ENCODE measurements at places on chromosomes 3 and 15.
A peak's percentile ranks its signal among the peaks of the same experiment; 100 is the strongest.

- DNase-seq, result no peak
These were observed 26.4 kb upstream of the HGD start for GRCh38 chr3:120708408-120708807.

- DNase-seq, result no peak
These were observed 81.7 kb downstream of the CCNL1 start for GRCh38 chr3:157078131-157078810.

- peak; percentile 41 for DNase-seq
These were observed 191.9 kb downstream of the STT3B start for GRCh38 chr3:31724651-31725050.

DNA sequence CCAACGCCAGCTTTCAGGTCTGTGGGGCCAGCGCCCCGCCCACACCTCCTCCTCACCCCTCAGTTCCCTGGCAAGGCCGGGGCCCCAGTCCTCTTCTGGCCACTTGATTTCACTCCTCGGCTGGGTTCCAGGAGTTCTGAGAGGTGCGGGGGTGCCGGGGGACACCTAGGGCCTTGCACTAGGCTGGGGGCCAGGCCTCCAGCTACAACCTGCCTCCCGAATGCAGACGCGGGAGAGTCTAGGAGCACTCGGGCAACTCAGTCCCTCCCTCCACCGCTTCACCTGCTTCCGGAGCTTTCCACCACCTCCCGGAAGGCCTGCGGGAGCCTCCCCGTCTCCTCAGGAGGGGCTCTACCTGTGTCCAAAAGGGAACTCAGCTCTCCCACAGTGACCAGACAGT lies 35.6 kb downstream of the TNK2 start:
- DNase-seq, result no peak

- no peak for DNase-seq
These were observed 32.3 kb downstream of the CBLB start for GRCh38 chr3:105836533-105836932.

DNA sequence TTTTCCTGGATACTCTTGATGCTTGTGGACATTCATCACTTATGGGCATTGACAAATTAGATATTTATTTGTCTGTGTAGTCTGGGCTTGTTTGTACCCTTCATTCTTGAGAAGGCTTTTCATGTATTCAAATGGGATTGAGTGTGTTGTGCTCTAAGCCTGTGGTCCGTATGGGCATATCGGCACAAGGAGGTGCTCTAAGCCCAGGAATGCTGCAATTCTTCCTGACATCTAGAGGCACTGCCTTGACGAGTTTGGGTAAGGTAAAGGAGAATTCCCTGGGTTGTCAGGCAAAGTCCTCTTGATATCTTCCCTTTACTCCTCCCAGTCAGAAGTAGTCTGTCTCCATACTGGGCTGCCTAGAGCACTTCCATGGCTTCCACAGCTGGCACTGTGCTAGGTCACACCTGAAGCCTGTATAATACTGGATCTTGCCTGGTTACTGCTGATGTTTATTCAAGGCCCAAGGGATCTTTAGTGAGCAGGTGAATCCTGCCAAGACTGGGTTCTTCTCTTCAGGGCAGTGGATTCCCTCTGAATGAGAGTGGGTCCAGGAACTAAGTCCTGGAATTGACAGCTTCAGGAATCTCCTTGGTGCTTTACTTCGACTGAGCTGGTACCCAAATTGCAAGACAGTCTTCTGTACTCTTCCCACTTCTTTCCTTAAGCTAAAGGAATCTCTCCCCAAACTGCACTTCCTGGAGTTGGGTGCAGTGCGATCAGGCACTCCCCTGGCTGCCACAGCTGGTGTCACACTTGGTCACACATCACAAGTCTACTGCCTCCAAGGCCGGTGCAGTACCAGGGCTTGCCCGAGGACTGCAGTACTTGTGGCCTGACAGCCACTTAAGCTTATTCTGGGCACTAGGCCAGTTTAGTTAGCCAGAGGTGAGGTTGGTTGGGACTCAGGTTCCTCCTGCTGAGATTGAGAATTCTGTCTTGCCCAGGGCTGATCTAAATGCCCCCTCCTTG lies 46.0 kb downstream of the GALK2 start:
- no peak for DNase-seq

DNA sequence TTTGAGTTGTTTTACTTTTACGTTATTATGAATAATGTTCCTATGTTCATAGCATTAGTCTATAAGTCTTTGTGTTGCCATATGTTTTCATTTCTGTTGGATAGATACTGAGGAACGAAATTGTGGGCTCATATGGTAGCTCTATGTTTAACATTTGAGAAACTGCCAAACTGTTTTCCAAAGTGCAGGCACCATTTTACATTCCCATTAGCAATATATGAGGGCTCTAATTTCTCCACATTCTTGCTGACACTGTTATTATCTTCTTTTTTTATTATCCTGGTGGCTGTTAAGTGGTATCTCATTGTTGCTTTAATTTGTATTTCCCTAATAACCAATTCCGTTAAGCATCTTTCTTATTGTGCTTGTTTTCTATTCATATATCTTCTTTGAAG lies 1.8 kb upstream of the PIK3R4 start:
- DNase-seq, result peak; percentile 35

DNA sequence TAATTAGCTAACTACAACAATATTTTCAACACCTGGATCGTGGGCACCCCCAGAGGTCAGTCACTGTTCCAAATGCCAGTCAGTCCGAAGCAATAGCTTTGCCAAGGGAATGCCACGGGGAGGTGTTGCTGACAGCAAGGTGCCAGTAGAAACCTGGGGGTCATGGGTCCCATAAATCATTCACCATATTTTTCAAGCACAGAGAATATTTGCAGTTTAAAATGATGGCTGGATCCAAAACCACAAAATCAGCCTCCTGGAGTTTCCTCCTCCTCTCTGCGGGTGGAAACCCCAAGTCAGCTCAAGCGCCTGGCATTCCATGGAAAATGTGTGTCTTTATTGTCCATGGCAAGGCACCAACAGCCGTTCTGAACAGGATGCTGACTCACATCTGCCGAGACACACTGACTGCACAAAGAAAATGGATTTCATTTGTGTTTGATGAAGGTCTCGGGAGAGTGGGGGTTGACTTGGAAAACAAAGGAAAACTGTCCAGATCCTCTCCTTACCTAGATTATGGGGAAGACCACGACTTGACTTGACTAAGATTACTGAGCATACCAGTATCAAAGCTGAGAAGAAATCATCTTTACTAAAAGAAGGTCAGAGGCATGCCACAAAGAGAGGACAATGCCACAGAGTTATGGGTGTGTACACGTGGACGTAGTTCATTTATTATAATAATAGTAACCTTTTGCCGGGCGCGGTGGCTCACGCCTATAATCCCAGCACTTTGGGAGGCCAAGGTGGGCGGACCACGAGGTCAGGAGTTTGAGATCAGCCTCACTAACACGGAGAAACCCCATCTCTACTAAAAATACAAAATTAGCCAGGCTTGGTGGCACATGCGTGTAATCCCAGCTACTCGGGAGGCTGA lies 26.4 kb downstream of the ANXA2 start:
- peak; percentile 24 for DNase-seq

- DNase-seq, result no peak
These were observed 21.9 kb downstream of the CEP19 start for GRCh38 chr3:196689941-196690660.

DNA sequence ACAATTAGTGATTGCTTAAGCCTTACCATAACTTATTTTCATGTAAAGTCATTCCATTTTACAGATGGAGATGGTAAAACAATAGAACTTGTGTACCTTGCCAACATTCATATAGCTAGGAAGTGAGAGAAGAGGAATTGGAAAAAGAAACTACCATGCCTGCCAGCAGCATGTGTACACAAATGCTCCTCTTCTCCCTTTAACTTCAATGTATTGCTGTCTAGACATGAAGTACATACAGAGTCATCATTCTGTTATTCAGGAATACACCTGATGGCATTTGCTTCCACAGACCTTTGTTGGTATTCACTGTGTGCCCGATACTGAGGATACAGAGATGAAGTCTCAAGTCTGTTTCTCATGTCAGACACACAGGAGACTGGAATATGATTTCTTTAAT lies 7.1 kb upstream of the TMEM207 start:
- DNase-seq, result no peak

GRCh38 chr3:178042376-178042775 lies 493.9 kb upstream of the KCNMB2 start:
- DNase-seq, result no peak

- DNase-seq, result no peak
These were observed 47.3 kb downstream of the KLF13 start for GRCh38 chr15:31373970-31374369.

GRCh38 chr3:29901097-29901496 lies 620.2 kb downstream of the RBMS3 start:
- no peak for DNase-seq

GRCh38 chr3:152389316-152389934 lies 120.7 kb downstream of the MBNL1 start:
- no peak for DNase-seq

DNA sequence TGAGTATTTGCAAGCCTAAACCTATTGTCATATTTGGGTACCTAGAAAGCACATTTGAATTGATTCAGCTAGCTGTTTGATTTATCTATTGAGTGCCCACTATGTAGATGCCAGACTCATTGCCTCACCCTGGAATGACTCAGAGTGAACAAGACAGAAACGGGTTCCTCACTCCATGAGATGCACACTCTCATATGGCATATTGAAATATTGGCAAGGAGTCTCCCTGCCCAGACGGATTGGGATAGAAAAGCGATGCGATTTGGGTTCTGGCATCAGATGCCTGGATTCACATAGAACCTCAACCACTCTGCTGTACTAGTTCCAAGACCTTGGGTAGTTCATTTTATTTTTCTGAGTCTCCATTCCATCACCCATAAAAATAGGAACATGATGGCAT lies 22.5 kb downstream of the LRRN1 start:
- no peak for DNase-seq

GRCh38 chr3:146967783-146968182 lies 362.6 kb upstream of the PLSCR5 start:
- no peak for DNase-seq

DNA sequence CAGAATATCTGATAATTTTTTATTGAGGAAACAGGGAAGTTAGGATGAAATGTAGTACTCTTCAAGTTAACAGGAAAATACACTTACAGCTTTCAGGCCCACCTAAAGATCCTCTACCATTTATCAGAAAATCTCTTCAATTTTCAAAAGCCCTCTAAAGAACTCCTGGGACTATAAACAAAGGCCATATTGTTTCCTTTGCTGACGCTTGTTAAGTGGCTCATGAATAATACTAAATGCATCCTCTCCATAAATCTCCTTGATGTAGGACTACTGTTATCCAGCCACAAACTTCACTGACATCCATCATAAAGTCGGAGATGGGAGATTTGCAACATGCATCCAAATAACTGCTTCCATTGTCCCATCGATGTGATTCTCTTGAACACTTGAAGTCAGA lies 326.5 kb downstream of the ZIC1 start:
- DNase-seq, result no peak

DNA sequence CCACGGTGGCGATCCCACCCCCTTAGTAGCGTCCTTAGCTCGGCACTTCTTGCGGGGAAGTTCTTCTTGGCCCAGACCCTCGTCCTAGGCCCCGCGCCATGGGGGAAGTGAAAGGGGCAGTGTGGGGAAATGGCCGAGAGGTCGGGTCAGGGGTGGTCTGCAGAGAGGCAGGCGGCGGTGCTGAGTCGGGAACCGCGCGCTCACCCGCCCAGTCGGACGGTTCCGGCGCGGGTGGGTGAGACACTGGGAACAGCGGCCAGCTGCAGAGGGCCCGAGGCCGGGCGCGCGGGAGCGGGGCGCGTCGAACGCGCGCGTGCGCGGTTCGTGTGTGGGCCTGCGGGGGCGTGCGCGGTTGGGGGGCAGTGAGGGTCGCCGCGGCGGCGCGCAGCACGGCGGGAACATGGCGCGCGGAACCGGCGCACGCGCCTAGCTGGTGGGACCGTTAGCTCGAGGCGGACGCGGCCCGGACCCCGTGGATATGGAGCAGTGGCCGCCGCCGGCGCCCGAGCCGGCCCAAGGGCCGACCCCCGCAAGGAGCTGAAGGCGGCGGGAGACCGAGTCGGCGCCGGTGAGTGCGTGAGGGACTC lies 246.9 kb downstream of the GOLGA6L6 start:
- no peak for DNase-seq

- no peak for DNase-seq
These were observed 31.0 kb upstream of the KBTBD12 start for GRCh38 chr3:127884041-127884440.

DNA sequence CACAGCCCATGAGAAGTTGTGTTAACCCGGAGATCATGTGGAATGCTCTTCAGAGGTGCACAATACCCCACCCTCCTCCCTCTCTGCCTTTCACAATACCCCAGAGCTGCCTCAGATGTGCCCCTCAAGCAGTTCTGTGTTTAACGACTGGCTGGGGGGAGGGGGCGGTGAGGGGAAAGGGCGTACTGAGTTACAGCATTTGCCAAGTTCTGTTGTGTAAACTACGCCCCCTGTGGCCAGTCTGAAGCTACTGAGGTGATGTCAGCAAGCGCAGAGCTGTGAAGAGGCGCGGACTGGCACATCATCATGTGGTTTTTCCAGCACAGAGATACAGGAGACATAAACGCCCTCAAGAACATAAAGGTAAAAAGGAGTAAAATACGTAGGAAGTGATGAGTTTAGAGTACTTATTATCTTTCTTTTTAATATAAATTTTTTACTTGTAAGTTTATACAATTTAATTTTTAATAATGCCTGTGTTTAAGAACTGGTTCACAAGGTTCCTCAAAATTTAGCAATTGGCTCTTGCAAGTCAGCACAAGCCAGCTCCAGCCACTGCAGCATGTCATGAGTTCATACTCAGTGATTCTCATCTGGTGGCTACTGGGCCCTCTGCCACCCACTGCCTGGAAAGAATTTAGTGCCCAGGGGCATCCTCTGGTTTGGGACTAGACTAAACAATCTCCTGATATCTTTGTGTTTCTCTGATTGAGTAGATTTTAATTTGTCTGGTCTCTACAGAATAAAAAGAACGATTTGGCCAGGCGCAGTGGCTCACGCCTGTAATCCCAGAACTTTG lies 1.7 kb downstream of the EPB42 start:
- DNase-seq, result no peak

- DNase-seq, result no peak
These were observed 316.9 kb upstream of the UMPS start for GRCh38 chr3:124413393-124413792.

DNA sequence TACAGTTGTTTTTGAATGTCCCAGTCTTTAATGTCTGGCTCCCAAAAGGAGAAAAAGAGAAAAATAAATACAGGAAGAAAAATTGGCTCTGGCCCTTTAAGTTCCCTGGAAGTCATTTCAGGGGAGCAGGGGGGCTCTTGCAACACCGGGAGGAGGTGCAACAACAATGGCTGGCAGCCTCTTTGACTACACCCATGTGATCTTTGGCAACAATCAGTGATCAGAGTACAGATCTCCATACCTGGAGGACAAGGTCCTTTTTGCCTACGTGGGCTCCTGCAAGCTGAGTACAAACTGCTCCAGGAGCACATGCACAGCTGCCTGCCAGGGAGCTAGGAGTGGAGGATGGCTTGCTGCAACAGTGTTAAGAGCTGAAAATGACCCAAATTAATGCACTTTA lies 63.9 kb downstream of the GLCE start:
- no peak for DNase-seq

All from Kasumi-1 (cell line).